A549 treated with DMSO at 1 μM for 4 hours (cell line): ENCODE measurements at places on chromosomes 13 and 19. TPM values are rescaled to one million over a fixed set of nuclear protein-coding genes. Genes with fewer than 3 reads are reported as not detected.

Gene ZNF649
- 0.20 to 0.57 TPM (median 0.28 TPM) in 5 replicates for total RNA-seq

Gene CYP4F12
- total RNA-seq, result 1.4 to 3.3 TPM (median 1.9 TPM) in 5 replicates

Gene IFNL1
- 0.15 to 0.28 TPM (median 0.27 TPM) in 3 of 5 replicates, not detected in the others for total RNA-seq

Gene LILRA2
- not detected in 5 replicates for total RNA-seq

Gene CD70
- total RNA-seq, result 15.5 to 26.2 TPM (median 23.1 TPM) in 5 replicates

Gene CNN1
- total RNA-seq, result 0.28 to 0.56 TPM (median 0.44 TPM) in 5 replicates

Gene ZNF560
- not detected in 5 replicates for total RNA-seq

Gene MCF2L
- 0.32 to 0.73 TPM (median 0.36 TPM) in 5 replicates for total RNA-seq

Gene APC2
- 0.91 to 2.5 TPM (median 2.0 TPM) in 5 replicates for total RNA-seq

Gene NLRP13
- total RNA-seq, result not detected in 5 replicates

Gene AXL
- 139 to 161 TPM (median 160 TPM) in 5 replicates for total RNA-seq

Gene CASP14
- not detected in 5 replicates for total RNA-seq

Gene TBC1D17
- total RNA-seq, result 21.9 to 24.2 TPM (median 22.6 TPM) in 5 replicates

Gene NKPD1
- 0.04 to 0.09 TPM (median 0.05 TPM) in 5 replicates for total RNA-seq

Gene HCN2
- 30.9 to 43.9 TPM (median 36.4 TPM) in 5 replicates for total RNA-seq

Gene CNMD
- total RNA-seq, result not detected in 5 replicates

Gene ZNF568
- 0.68 to 1.4 TPM (median 1.0 TPM) in 5 replicates for total RNA-seq

Gene MAP4K1
- 0.53 to 1.2 TPM (median 0.73 TPM) in 5 replicates for total RNA-seq

Gene TEX26
- total RNA-seq, result not detected in 5 replicates

Gene ZNF304
- 1.9 to 2.4 TPM (median 2.1 TPM) in 5 replicates for total RNA-seq
